ENCODE measurements at places on chromosomes 4 and X.
A peak's percentile ranks its signal among the peaks of the same experiment; 100 is the strongest.

- DNase-seq = no peak
Observed at GRCh38 chr4:32572366-32572765, 1852.2 kb downstream of the PCDH7 start.

- DNase-seq = peak; percentile 90
Observed at GRCh38 chr4:183200453-183200852, 101.4 kb downstream of the WWC2 start.

DNA sequence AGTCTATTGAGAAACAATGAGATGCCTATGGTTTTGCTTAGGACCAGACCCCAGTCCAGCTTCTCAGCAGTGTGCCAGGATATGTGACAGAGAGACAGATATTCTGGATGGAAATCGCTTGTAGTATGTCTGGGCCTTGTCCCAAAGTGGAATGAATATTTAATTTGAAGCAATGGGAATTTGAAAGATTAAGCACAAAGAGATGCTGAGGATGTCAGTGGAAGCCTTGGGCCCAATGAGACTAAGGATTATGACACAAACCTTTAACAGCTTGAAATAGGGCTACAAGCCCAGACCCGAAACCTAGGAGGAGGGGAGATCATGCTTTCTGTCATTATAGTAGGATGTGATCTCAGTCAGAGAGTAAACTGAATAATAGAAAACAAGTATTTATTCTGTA is 459.2 kb downstream of the FAT4 start:
- no peak for DNase-seq

DNA sequence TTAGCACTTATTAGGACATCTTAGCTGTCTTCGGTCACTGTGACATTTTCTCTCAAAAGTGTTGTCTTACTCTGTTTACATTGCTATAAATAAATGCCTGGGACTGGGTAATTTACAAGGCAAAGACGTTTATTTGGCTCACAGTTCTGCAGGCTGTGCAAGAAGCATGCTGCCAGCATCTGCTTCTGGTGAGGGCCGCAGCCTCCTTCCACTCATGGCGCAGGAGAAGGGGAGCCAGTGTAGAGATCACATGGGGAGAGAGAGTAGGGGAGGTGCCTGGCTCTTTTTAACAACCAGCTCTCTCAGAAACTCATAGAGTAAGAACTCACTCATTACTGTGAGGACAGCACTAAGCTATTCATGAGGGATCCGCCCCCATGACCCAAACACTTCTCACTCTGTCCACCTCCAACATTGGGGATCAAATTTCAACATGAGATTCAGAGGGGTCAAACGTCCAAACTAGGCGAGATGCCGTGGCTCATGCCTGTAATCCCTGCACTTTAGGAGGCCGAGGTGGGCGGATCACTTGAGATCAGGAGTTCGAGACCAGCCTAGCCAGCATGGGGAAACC is 43.5 kb upstream of the HERC6 start:
- DNase-seq = no peak

GRCh38 chrX:53116101-53116500 is 22.2 kb downstream of the KANTR start:
- DNase-seq = peak; percentile 43

GRCh38 chr4:180203349-180203748 is 2039.9 kb upstream of the TENM3 start:
- DNase-seq = no peak

DNA sequence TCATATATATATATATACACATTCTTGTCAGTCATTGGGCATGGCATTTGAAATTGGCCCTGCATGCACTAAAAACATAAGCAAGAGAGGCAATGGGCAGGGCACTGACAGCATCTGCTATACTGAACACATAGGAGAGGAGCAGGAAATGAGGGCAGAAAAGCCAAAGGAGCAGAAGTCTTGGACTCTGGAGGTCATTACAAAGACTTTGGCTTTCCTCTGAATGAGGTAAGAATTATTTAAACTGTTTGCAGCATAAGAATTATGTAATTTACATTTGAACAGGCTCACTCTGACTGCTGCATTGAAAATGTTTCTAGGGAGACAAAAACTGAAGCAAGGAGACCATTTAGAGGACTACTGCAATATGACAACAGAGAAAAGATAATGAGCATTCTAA is 396.5 kb downstream of the PRDM5 start:
- DNase-seq = no peak

- no peak for DNase-seq
Observed at GRCh38 chr4:184748251-184748652, 14.4 kb upstream of the CENPU start.

DNA sequence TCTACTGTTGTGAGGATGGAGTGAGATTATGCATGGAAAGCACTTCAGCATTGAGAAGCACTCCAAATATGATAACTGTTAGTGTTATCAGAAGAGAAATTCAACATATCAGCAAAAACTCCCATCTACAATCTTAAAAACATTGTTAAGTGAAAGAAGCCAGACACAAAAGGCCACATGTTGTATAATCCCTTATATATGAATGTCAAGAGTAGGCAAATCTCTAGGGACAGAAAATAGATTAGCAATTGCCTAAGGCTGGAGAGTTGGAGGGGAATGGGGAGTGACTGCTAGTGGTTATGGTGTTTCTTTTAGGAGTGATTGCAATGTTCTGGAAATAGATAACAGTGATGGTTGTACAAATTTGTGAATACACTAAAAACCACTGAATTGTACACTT is 122.5 kb upstream of the LNX1 start:
- DNase-seq = no peak

DNA sequence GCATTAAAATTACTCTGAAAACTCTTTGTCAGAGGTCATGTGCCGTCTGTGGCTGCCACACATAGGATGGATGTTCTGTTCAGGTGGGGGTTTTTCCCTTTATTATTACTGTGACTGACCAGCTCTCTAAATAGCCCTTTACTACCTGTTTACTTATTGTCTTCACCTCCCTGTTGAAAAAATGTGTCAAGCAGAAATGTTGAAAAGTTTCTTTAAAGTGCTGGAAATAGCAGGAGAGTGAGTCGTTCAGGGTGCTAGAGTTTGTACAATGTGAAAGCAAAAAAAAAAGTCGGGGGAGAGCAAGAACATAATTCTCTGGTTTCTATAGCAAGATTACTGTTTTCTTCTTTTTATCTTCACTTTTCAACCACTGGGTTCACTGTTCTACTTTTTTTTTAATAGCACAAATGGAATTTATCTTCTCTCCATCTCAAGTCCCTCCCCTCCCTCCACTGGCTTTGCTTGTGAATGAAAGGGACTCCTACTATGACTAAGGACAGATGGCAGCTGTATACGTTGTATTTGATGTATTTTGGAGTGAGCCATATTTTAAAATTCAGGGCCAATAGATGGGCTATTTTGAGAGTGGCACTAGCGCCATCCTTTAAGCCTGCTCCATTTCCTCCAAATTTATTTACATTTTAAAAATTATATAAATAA is 33.3 kb downstream of the ARX start:
- DNase-seq = peak; percentile 46

DNA sequence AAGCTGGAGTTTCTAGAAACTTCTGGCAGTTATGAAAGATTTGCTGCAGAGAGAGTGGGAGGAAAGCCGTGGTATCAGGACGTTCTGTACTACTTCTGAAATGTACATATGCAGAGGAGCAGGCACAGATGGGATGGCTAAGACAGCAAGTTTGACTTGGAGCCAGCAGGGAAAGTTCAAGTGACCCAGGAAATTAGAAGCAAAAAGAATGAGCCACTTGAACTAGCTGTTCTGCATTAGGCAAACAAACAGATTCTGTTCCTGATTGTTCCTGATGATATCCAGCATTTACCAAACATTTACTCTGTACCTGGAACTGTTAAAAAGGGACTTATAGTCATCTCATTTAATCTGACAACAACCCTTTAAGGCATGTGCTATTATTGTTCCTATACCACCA is 41.4 kb upstream of the CXCL13 start:
- DNase-seq = no peak

DNA sequence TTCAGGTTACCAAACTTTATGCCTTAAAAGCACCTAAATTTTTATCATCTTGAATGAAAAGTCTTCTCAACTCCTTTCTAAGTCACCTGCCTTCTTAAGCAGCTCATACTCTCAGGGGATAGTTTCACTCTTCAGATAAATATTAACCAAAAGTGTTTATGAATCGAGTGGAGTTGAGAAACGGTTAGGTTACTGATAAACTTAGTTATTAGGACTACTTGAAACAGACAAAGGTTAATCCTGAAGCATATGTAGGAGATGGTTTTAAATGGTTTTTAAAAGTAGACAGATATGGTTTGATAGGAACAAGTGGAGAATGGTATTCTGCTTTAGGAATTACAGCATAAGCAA is 32.8 kb downstream of the CLDN22 start:
- DNase-seq = no peak

GRCh38 chr4:154961263-154961662 is 180.2 kb downstream of the RBM46 start:
- DNase-seq = no peak

DNA sequence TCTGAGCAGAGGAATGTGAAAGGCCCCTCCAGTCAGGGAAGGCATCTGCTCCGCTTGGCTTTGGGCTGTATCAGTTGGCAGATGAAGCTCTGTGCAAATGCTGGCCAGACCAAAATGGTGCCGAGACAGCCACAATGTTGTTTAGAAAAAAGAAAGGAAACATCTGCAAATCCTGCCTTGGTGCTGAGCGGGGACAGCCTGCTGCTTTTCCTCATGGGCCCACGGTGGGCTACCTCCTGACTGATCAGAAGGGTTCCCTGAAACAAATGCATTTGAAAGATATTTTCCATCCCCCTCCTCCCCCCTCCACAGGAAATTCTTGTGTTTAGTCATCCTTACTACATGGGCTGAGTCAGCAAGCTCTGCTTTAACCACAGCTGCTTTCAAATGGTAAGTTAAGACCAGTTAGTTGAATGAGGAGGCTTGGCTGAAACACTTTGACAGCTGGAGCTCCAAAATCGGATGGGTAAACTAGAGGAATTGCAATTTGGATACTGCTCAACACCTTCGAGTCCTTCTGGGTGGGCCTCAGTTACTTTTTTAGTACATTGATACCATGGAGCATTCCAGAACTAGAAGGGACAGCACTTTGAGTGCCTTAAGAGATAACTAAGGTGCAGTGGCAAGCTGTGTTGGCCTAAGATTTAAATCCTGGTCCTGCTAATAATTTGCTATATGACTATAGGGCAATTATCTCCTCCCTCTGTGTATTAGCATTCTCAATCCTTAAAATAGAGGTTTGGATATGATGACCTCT is 36.0 kb downstream of the PLAC1 start:
- peak; percentile 95 for DNase-seq

- DNase-seq = no peak
Observed at GRCh38 chr4:166965562-166965961, 268.7 kb downstream of the SPOCK3 start.

GRCh38 chrX:77276742-77277141 is 170.4 kb upstream of the FGF16 start:
- DNase-seq = no peak

GRCh38 chr4:142801966-142802365 is 44.1 kb downstream of the INPP4B start:
- no peak for DNase-seq

- DNase-seq = peak; percentile 7
Observed at GRCh38 chr4:5292101-5292500, 240.8 kb downstream of the STK32B start.

DNA sequence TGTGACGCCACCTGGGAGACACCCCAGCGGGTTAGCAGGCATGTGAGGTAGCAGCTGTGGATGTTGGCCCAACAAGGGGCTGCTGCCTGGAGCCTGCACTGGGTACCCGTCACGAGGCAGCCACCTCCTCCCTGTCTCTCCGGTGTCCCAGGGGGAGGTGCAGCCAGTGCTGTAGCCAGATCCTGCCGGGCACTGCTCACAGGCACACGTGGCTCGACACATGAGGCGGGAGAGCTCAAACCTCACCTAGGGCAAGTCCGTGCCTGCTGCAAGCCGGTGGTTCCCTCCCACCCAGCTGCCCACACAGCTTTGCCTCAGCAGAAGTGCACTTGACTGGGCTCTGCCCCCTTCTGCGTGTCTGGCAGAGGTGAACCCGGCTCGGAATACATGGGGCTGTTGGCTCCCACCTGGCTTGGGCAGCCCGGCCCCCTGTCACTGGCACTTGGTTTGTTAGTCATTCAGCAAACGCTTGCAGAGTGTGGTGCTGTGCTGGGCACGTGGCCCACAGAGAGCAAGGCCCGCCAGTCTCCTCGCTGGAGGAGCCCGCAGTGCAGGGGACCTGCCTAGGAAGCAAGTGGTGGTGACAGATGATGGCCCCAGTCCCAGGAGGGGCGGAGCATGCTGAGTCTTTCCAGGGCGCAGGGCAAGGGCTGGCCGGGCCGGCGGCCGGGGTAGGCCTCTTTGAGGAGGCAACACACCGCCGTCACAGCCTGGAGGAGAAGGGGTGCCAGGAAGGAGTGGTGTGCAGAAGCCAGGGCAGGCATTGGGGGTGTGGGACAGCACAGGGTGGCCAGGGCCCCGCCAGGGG is 10.1 kb upstream of the SH3TC1 start:
- no peak for DNase-seq

- DNase-seq = no peak
Observed at GRCh38 chr4:75892508-75892907, 9.7 kb downstream of the PPEF2 start.

GRCh38 chr4:128387600-128388351 is 100.2 kb upstream of the PGRMC2 start:
- DNase-seq = peak; percentile 63

- no peak for DNase-seq
Observed at GRCh38 chr4:141090473-141090872, 42.8 kb downstream of the RNF150 start.

DNA sequence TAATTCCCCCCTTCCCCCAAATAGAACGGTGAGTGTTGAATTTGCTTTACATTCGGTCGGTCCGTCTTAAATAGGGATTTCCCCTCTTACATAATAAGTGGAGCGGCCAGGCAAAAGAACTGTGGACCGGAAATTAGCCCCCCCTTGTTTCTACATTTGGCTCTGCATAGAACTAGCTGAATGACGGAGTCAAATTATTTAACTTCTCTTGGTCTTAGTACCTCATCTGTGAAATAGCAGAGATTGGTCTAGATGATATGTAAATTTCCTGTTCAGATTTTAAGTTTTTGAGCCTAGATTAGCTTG is 1.3 kb downstream of the SPATA18 start:
- DNase-seq = no peak
